Camera-type eye (tissue), 1 donor: ENCODE measurements at places on chromosomes 3 and 15. TPM values are rescaled to one million over a fixed set of nuclear protein-coding genes. Genes with fewer than 3 reads are reported as not detected.

Gene DMXL2
- 162 TPM for total RNA-seq

Gene AGTR1
- total RNA-seq: 3.5 TPM

Gene CP
- total RNA-seq: 47.8 TPM

Gene FBXL2
- total RNA-seq: 30.1 TPM

Gene PSTPIP1
- total RNA-seq: 3.4 TPM

Gene HMG20A
- 71.7 TPM for total RNA-seq

Gene SPTBN5
- total RNA-seq: 7.1 TPM

Gene SLC2A2
- total RNA-seq: not detected

Gene SV2B
- total RNA-seq: 112 TPM

Gene STAB1
- 53.9 TPM for total RNA-seq

Gene LACTB
- 10.1 TPM for total RNA-seq

Gene SLC6A1
- total RNA-seq: 23.7 TPM

Gene AP3S2
- total RNA-seq: 82.4 TPM

Gene KBTBD8
- 7.5 TPM for total RNA-seq

Gene SLC38A3
- 21.4 TPM for total RNA-seq

Gene DNAJC17
- 22.8 TPM for total RNA-seq

Gene HYAL1
- 1.1 TPM for total RNA-seq

Gene CCR2
- 0.77 TPM for total RNA-seq

Gene CLDN16
- 0.16 TPM for total RNA-seq

Gene ATP13A5
- total RNA-seq: 0.22 TPM

Gene MORC1
- total RNA-seq: not detected

Gene NANOGP8
- total RNA-seq: not detected

Gene RETNLB
- not detected for total RNA-seq

Gene U2SURP
- 201 TPM for total RNA-seq

Gene RFTN1
- total RNA-seq: 44.2 TPM

Gene PIGZ
- 7.8 TPM for total RNA-seq

Gene NEK10
- total RNA-seq: 6.2 TPM

Gene ACVR2B
- 55.0 TPM for total RNA-seq

Gene ITIH1
- not detected for total RNA-seq

Gene AMOTL2
- total RNA-seq: 228 TPM

Gene IDH3A
- total RNA-seq: 84.8 TPM

Gene SLC24A1
- total RNA-seq: 5.7 TPM

Gene HRH1
- total RNA-seq: 7.6 TPM
